ENCODE measurements at places on chromosomes 16 and 17.

- peak; percentile 33 for DNase-seq
These were observed 46.0 kb upstream of the ERCC4 start for GRCh38 chr16:13873835-13874438.

DNA sequence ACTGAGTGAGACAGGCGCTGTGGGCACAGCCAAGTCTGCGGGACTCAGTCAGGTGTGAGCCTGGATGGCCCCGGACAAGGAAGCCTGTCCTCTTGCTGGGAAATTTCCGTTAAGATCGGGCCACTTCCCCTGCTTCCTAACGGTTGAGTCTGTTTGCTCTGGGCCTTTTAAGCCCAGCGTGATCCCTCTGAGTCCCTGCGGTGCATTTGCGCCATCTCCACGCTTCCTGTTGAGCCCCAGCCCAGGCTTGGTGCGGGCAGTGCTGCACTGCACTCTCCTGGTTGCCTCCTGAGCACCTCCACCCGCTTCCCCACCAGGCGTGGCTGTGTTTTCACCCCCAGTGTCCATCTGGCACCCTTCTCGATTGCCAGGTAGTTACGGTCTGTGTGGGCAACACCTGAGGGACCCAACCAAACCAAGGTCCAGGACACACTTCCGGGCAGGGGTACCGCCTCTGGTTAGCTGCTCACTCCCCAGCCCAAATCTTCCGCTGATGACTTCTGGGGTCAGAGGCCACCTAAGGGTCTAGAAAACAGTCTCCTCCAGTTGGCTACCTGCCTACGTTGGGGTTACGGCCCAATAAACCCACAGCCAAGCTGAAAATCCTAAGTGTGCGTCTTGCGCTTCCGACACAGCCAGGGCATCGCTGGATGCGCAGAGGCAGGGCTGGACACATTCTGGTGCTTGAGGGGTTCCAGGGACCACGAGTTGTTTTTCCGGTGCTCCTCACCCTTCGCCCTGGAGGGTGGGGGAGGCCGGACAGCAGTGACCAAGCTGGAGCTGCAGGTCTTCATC lies 1.4 kb upstream of the SLC25A10 start:
- DNase-seq, result peak; percentile 82

- DNase-seq, result peak; percentile 97
These were observed 10.3 kb downstream of the ZNF771 start for GRCh38 chr16:30417529-30418349.

GRCh38 chr17:49280061-49280460 lies 49.5 kb upstream of the PHOSPHO1 start:
- DNase-seq, result no peak

DNA sequence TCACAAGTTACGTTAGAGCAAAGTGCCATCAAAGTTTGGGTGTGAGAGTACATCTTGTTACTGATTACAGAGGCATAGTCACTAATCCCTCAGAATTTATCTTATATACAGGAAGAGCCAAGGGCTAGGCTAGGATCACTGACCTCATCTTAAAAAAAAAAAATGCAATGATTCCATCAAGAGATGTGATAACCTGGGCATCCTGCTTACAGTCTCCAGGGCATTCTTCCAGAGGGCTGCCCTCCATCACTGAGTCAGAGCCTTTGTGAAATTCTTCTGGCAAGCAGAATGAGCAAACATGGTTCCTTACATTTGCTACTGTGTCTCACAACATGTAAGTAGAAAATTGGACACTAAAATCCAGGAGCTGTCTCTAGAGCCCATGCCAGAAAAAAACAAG lies 410.6 kb downstream of the ZFHX3 start:
- no peak for DNase-seq

- no peak for DNase-seq
These were observed 254.5 kb downstream of the FTO start for GRCh38 chr16:53958341-53958880.

DNA sequence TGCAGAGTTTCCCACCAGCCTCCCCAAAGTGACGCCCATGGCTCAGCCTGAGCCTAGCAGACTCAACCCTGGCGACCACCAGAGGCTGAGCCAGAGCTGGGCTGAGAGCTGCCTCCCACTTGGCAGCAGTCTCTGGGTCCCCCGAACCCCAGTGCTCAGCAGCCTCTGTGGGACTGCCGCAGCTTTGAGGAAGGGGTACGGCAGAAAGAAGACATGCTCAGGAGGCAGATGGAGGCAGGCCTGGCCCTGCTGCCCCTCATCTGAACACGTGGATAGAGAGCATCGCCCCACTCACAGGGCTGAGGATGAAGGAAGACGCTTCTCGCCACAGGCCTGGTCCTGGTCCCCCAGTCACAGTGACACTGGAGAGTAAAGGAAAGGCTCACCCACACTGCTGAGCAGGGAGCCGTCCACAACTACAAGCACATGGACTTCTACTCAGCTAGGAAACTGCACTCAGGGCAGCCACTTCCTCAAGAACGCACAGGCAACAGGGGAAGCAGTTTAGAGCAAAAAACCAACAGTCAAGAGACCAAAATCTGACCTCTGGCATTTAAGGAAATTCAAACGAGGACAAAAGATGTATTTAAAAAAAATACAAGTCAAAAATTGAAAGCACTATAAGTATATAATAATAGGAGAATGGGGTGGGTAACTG lies 45.2 kb upstream of the GSG1L start:
- peak; percentile 53 for DNase-seq

DNA sequence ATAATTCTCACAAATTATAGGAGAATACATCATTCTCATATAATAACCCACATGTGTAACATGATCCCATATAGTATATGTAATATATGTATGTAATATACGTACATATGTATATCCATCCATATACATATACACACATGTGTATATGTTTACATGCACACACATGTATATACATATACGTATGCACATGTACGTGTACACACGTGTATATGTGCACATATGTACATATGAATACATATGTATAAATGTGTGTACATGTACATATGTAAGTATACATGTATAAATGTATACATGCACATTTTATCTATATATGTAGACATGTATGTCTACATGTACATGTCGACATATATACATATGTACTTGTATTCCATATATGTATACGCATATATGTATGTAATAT lies 288.8 kb downstream of the NPIPA8 start:
- no peak for DNase-seq

GRCh38 chr17:27310565-27311110 lies 16.7 kb downstream of the WSB1 start:
- DNase-seq, result no peak

DNA sequence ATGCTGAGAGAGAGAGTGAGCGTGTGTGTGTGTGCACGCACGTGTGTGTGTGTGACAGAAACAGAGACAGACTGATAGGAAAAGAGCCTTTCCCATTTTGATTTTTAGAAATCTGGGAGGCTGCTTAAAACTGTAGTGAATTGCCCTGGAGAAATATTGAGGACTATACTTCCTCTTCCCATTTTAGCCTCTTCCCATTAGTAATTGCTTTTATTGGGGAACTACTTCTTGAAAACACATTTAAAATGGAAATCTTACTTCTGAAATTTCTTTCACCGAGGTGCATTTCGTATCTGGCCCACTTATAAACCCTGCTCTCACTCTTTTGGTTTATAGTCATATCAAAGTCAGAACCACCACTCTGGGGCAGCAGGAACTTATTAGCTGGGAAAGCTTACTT lies 47.1 kb downstream of the NUP93 start:
- peak; percentile 5 for DNase-seq

DNA sequence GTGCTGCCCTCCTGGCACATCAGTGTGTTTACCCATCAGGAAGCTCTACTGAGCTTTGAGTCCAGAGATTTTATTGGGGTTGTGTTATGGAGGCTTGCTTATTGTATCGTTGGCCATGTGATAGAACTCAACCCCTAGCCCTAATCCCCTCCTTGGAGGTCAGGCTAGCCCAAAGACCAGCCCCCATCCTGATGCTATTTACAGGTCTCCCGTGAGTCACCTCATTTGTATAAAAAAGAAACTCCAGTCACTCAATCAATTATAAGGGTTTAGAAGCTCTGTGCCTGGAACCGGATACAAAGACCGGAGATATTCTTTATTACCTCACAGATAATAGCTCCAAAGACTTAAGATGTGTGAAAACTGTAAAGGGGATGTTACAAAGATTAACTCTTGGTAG lies 405.9 kb downstream of the CNTNAP4 start:
- DNase-seq, result no peak

DNA sequence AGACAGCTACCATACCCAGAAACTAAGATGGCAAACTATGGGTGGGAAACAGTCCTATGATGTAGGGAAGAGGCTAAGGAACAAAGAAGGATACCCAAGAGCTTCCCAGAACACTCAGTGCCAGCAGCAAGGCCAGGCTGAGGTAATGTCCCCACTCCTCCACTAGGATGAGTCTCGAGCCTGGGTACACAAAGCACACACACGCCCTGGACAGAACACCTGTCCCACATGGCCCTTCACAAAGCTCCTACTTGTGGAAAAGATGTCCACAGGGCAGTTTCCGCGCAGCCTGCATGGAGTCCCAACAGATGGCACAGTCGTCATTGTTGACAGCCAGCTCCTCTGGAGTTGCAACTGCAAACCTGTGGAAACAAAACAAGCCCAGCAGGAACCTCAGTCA lies 23.9 kb downstream of the AMFR start:
- DNase-seq, result peak; percentile 41

- no peak for DNase-seq
These were observed 3.0 kb downstream of the ABHD15 start for GRCh38 chr17:29563816-29564215.

DNA sequence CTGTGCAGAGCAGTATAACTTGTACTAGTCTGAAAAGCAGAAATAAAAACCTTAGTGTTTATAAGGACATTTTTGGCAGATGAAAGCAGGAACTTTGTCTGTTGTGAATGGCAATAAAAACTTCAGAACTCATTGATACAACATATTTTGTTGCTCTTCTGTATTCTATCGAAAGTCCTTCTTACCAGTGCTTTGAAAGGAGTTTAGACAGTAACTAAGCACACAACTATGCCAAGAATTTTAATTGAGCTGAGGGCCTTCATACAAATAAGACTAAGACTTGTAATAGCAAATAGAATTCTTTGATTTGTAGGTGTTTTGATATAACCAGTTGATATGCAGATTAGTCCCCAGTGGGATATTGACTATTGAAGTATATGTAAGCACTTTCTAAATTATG lies 308.4 kb downstream of the ZFHX3 start:
- DNase-seq, result no peak

GRCh38 chr17:60277258-60277657 lies 114.7 kb downstream of the USP32 start:
- no peak for DNase-seq

DNA sequence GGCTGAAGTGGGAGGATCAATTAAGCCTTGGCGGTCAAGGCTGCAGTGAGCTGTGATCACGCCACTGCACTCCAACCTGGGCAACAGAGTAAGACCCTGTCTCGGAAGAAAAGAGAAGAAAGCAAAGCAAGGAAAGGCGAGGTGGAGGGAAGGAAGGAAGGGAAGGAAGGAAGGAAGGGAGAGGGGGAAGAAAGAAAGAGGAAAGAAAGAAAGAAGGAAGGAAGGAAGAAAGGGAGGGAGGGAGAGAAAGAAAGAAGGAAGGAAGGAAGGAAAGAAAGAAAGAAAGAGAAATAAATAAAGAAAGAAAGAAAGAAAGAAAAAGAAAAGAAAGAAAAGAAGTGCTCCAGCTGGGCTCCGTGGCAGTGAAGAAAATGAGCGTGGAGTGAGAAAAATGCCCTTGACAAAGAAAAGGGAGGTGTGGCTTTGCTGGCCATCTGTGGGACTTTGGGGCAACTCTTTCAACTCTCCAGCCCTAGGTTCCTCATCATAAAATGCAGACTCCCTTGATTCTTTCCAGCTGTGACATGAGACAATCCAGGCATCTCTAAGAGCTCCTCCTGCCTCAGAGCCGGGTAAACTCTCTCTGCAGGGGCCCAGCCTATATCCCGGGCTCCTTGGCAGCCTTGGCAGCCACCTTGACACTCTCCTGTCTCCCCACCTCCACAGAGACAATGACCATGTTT lies 2.4 kb downstream of the GSDMA start:
- no peak for DNase-seq

DNA sequence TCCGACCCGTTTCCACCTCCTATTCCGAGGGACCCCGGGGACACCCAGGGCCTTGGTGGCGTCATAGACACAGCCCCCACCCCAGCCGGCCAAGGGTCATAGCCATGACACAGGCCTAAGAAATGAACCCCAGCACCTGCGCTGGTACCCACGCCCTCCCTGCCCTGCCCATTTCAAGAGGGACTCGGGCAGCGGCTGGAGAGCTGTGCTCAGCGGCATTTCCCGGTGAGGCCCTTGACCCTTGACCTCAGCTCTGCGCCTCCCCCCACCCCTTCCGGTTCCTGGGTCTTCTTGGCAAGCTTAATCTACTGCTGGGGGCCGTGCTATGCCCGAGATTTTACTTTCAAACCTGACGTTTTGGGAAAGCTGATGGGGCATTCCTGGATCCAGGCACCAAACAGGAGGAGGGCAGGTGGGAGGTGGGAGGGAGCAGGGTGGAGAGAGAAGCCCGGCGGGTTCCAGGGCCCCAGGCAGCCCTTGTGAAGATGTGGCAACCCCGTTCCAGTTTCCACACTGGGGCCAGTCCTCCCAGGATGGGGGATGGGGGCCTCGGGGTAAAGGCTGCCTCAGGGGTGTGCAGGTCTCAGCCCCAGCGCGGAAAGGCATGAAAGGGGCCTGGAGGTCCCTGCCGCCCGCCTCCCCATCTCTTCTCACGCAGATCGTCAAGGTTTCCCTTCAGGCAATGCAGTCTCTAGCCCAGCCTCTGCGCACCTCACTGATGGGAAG lies at the start of gene SLC22A31:
SLC22A31 (minus strand) TSS at position 414 of the 726 bp plus-strand sequence; CDS start at position 378, 36 bp downstream.
- DNase-seq, result no peak

DNA sequence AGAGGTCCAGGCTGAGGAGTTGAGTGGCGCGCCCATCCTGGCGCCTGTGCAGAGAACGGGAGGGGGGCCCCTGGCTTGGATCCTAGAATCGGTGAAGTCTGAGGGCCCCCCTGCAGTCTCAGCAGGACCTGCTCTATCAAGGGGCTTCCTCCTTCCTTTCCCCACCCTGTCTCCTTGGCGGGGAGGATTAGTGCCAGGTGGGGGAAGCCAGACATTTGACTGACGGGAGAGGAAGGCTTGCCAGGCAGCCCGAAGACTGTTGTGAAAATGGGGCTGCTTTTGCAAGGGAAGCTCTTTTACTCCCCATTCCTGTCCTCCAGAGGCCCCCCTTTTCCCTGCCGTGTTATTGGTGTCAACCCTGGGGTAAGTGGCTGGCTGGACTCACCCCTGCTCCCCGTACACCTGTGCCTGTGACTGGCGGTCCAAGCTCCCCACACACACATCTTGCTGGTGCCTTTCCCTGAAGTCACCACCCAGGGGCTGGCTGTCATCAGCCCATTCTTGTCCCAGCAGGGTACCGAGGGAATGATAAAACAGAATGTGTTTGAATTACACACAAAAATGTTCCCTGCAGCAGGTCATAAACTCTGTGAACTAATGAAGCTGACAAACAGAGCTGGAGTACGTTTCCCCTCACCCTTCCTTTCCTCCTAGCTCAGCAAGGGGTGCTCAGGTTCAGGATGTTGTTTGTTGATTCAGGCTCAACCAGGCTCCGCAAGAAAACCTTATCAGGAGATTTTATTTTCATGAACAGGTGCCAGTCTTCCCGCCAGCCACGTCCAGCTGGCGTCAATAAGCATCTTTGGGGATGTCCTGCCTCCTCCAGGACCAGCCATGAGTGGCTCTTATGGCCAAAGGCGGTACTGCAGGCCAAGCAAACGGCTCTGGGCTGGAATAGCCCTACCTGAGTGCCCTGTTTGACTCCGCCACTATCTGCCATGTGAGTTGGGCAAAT lies 4.4 kb upstream of the ARMC7 start:
- peak; percentile 68 for DNase-seq

All from hematopoietic multipotent progenitor cell treated with erythropoietin and hydrocortisone succinate and interleukin-3 and kit ligand, for 4 days (in vitro differentiated cells).